ENCODE measurements at places on chromosomes 13 and 19.

DNA sequence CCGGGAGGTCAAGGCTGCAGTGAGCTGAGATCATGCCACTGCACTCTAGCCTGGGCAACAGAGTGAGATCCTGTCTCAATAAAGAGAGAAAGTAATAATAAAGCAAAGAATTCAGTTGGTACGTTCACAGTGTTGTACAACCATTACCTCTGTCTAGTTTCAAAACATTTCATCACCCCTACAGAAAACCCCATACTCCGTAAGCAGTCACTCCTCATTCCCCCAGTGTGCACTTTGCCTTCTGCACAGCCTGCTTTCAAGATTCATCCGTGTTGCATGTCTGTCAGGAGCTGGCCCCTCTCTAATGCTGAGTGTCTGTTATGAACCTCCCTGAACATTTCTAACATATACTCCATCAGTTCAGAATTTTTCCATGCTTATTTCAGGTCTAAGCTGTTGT lies 9.4 kb downstream of the POLD1 start:
- DNase-seq, result no peak

GRCh38 chr13:34207872-34208271 lies 389.9 kb downstream of the RFC3 start:
- no peak for DNase-seq

DNA sequence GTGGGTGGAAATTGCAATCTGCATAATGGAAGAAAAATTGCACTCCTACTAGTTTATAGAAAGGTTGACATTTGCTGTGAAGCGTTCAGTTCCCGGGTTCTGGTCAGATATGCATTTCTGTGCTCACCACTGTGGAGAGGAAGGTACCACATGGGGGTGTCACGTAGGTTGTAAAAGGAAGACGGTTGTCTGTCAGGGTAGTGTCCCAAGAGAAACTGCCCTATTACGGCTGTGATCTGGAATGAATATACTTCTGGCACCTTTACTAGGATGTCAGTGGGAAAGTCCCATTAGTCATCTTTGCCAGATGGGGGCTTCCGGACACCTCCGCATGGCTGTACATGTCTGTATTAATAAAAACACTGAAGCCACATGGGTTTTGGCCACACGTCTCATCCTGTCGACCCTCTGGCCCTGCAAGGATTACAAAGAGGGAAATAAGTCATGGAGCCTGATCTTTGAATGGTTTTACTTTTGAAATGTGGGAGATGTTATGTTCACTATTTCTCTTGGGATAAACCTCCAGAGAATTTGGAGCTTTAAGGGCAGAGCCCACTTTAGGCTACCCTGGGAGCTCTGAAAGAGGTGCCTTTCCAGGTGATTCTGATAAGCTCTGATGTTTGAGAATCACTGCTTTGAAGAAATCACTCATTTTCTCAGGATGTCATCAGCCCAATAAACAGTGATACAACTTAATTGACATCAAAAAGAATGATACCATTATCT lies 133.9 kb downstream of the AKAP11 start:
- no peak for DNase-seq

DNA sequence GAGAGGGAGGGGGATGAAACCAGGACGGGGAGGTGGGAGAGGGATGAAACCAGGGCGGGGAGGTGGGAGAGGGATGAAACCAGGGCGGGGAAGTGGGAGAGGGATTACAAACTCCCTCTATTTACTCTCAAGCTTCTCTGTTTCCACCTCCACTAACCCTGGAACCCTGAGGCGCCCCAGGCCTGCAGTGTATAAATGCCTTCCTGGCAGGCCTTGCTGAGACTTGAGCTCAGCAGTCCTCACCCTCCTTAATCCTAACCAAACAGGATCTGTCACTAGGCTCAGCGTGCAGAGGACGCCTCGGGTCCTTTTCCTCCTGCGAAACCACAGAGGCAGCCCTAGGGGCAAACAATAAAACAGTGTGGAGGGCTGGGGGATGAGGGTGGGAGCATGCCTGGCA lies 32.1 kb upstream of the OR1M1 start:
- DNase-seq, result no peak

DNA sequence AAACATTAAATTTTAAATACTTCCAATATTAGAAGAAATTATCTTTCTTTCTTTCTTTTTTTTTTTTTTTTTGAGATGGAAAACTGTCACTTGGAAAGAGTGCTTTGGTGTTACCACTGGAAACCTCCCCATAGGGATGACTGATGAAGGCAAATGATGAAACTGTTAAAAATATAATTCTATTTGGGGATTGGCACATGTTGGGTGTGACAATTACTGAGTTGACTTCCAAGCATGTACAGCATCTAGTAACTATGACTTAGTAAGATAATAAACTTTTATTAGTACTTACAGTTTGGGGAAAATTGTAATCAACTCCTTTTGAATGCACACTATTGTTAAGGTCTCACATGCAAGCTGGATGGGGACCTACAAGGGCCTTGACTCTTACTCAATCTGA lies 592.5 kb downstream of the KCTD12 start:
- no peak for DNase-seq

DNA sequence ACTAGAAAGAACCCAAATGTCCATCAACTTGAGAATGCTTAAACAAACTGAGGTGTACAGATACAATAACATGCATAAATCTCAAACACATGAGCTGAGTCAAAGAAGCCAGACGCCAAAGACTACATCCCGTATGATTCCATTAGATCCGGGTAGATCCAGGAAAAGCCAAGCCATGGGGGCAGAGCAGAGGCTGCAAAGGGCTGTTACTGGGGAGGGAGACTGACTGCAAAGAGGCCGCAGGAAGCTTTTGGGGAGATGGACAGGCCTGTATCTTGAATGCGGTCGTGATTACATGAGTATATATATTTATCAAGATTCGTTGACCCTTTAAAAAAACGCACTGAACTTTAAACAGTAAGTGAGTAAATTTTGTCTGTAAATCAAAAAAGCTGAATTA lies 28.7 kb downstream of the GGACT start:
- DNase-seq, result no peak
